DMS79 (cell line): ENCODE measurements at places on chromosomes 6 and 20.

DNA sequence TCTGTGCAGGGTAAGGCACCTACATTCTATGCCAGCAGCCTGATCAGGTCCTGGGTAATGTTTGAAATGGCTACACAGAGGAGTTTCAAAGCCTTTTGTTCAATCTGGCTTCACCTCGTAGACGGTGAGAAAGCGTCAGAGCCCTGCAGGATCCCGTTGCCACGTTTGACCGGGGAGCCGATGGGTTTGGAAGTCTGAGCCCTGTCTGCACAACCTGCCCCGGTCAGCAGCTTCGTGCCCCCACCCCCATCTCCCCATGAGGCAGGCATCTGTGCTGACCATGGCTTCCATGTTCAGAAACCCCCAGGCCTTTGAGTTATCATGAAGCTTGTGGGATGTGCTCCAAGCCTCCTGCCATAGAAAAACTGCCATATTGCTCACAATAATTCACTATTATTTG lies 63.9 kb downstream of the PTPN1 start:
- no peak for DNase-seq

GRCh38 chr20:53664121-53664520 lies 70.5 kb upstream of the ZNF217 start:
- DNase-seq, result no peak

GRCh38 chr6:17910189-17910588 lies 77.2 kb downstream of the KIF13A start:
- DNase-seq, result no peak

GRCh38 chr6:143959927-143960326 lies 48.1 kb downstream of the PLAGL1 start:
- DNase-seq, result no peak

DNA sequence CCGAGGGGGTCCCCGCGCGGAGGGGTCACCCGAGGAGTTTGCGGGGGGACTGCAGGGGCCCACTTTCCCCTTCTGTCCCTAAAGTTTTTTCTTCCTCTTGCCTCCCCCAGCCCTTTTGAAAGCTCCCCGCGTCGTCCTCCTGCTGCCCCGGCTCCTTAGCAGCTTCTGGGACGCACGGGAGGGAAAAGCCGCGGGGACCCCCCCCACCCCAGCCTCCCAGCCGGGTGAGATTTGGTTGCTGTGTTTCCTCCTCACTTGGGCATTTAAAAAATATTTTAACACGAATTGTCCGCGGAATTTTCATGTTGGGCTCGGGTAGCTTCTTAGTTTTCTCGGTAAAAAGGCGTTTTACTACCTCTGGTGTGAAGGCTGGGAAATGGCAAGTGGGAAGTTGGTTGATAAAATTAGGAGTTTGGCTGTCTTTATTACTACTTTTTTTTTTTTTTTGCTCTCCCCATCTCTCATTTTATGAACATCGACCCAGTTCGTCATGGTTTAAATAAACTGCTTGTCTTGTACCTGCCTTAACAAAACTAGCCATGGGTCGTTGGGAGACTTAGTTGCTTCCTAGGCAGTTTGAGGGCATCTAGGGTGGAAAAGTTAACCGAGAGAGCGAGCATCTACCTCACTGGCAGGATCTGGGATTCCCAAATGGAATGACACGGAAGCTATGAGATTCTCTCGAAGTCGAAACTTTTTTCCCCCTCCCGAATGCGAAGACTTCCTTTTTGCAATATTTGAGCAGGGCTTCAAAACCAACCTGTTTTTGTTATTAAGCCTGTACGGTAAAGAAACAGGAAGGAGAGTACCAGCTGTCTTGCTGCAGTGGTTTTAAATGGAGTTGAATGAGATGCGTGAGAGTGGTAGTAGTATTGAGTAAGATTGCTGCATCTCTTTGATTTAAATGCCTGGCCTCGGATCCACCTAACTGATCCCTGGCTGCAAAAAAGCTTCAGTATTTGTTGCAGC lies 868 bp downstream of the NCOA3 start:
- no peak for DNase-seq

DNA sequence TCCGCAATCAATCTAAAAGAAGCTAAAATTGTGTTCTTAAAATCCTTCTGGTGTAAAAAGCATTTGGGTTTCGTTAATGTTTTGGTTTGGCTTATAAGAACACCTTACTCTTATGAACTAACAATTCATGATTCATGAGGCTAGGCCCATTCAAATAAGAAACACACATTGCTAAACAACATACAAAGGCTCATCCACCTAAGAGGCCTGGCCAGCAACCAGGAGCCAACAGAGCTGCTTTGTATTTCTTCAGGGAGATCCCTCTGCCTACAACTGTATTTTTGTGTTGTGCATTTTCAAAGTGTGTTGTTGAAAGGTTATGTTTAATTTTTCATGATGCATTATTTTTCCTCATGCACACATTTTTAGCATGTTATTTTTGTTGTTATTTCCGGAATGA lies 98.6 kb downstream of the PTPRK start:
- DNase-seq, result no peak

DNA sequence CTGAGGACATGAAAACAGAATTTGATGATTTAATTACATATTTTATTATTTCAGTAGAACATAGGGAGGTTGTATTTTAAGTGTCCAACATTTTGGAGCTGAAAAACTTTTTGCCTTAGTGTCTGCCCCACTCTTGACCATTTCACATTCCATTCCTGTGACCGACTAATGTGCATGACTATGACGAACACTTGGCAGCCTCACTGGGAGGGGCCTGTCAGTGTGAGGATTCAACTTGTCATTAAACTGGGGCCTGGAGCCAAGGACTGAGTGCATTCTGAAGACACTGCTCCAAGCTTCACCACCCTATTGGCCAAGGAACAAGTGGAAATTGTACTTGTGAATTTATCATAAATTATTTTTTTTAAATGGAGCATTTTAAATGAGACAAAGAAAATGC lies 661.3 kb downstream of the BCKDHB start:
- no peak for DNase-seq

DNA sequence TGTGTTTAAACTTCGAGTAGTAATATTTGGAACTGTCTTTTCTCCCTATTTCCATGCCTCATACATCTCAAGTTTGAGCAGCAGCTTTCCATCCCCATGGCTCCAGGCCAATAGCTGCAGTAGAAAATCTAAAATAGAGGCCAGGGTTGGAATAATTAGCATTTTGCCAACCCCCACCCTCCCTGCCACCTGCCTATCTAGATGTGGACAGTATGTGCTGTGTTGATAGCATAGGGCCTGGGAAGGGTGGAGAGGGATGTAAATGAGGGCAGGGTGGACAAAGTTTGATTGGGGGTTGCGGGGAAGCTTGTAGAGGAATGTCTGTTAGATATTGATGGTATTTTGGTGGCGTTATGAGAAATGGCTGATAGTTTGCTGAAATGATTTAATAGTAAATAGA lies 5.6 kb downstream of the TOP1 start:
- DNase-seq, result no peak

- DNase-seq, result no peak
These were observed 21.7 kb upstream of the TBC1D20 start for GRCh38 chr20:483815-484644.

GRCh38 chr6:91442342-91442741 lies 855.5 kb upstream of the MAP3K7 start:
- DNase-seq, result no peak

DNA sequence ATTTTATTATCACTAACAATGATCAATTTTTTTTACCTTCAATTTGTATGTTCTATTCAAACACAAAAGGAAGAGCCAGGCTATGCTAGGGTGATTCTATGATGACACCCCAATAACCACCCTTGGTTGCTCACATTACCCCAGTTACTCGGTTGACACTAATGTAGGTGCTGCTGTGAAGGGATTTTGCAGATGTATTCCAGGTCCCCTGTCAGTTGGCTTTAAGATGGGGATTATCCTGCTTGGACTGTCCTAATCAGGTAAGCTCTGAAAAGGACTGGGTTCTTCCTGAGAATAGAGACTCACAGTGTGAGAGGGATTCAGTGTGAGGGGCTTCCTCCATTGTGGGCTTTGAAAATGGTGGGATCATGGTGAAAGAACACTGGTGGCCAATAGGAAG lies 11.9 kb downstream of the HLA-A start:
- DNase-seq, result no peak

- DNase-seq, result no peak
These were observed 369.6 kb downstream of the TENT5A start for GRCh38 chr6:81382852-81383251.

DNA sequence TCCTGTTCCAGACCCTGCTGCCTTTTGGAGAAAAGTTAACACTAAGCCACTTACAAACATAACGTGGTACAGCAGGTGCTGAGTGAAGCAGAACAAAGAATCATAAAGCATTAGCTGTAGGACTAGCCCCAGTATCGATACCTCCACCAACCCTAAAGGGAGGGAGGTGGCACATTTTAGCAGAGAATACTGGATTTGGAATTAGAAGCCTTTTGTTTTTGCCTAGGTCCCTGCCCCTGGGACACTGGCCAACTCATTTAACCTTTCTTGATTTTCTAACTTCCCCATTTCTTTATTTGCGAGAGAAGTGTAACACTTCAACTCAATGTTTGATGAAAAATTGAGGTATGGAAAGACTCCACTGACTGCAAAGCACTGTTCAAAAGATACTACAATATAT lies 93.5 kb downstream of the B3GAT2 start:
- no peak for DNase-seq

DNA sequence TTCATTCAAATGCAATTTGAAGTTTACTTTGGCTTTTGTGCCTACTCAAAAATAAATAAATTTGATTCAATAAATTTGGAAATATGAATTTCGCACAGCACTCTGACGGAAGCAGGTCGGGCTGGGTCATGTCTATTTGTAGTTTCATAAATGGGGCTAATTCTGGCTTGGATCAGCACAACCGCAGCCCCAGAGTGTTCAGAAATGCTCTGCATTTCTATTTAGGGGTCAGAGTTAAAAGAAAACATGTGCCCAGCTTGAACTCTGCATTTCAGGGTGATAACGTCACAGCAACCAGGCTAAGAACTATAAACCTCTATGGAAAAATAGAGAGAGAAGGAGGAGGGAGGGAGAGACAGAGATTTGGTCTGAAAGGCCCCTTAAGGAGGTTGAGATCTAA lies 480.9 kb upstream of the NOX3 start:
- DNase-seq, result no peak

DNA sequence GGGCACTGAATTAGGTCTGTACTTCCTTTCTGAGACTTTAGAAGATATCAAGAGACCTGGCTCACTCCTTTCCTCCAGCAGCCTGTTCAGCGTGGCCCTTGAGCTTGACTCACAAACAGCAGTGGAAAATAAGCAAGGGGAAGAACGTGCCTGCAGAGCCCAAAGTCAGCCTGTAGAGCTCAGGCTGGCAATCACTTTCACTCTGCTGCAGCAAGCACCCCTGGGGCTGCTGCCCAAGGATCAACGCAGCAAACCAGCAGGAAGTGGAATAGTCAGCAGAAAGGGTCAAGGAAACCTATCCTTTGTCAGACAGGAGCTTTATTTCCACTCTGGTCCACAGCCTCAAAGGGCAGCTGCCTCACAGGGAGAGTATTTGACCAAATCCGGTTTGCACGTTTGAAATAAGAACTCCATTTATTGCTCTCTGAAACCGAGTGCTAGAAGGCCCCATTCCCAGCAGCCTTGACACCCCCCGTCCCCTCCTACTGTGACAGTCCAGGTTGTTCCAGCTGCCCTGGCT lies 77.4 kb downstream of the PRDM1 start:
- DNase-seq, result no peak

DNA sequence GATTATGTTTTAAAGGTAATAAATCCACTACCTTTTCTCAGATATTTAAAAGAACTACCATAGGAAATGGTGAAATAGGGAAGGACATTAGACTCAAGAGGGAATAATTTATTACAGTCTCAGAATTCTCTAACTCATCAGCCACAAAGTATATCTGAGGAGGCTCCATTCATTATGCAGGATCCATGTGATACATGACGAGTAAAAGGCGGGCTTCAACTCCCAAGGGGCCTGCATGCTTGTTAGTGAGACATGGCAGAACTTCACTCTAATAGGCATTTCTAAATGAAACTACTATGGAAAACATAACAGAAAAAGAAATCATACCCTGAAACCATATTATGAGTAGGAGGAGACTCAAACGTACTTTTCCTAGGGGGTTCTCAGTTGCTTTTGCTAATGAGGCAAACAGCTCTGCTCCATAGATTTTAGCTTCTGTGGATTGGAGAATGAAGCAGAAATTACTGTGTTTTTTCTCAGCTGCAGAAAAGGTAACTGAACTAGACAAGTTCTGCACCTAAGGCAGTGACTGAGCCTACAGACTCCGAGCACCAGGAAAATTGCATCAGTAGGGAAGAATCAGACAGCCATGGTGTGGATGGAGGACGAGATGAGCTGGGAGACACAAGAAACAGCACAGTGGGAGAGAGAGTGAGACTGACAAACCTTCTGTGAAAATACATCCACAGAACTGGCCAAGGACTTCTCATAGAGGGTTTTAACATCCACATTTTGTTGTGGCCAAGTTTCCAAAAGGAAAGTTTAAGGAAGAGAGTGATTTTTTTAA lies 254.6 kb upstream of the PRDM1 start:
- no peak for DNase-seq

DNA sequence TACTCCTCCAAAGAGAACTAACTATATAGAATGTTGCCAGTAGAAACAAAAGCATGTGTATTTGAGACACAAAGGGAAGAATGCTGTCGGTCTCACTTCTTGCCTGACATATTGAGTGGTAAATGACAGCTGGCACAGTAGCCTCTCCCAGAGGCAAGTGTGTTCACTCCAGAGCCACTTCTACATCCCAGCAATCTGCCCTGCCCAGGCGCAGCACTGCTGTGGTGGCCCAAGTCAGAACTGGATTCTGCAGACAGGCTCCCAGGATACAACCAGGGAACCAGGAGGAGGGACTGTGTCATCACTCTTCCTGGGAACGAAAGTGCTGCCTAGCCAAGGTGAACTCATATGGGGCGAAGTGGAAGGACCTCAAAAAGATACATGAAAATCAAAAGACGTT lies 103.2 kb upstream of the ARMC2 start:
- no peak for DNase-seq

DNA sequence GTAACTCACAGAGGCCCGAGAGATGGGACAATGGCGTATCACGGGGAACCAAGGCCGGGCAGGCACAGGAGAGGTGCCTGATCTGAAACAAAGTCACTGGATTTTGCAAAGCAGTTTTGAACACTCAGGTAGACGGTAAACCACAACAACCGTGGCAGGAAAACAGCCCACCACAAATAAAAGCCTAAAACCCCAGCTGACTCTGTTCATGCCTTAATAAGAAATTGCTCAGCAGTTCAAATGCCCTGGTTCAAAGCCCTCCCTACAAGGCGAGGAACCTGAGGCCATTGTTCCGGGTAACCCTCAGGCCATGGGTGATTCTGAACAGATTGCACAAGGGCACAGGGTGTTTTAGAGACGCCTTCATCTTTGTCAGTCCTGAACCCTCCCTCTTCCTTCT lies 114.2 kb downstream of the MAP3K7 start:
- DNase-seq, result no peak

GRCh38 chr6:63919556-63920110 lies 284.0 kb downstream of the PHF3 start:
- DNase-seq, result no peak

DNA sequence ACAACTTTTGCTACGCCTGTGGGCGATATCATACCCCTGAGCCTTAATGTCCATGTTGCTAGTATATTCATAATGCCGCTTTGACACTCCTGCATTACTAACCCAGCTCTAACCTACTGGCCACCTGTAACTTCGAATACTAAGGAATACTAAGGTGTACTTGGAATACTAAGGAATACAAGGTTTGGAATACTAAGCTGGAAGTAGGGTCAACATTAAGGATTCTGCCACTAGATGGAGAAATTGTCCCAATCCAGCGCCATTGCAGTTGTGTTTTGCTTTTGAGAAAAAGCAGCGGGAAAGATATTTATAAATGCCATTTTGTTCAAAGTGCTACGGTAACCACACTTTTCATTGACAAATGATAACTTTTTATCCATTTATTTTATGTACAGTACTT lies 10.7 kb downstream of the TBXT start:
- no peak for DNase-seq
